ENCODE measurements at places on chromosomes 3 and 15.

GRCh38 chr15:100972975-100973350 is 53.8 kb downstream of the LRRK1 start:
- no peak for DNase-seq

- no peak for DNase-seq
Observed at GRCh38 chr3:57314204-57314603, 21.7 kb upstream of the ASB14 start.

GRCh38 chr3:187066228-187066995 is 72.9 kb downstream of the RPL39L start:
- DNase-seq, result peak; percentile 94

- DNase-seq, result no peak
Observed at GRCh38 chr15:67639591-67639990, 97.1 kb downstream of the MAP2K5 start.

- DNase-seq, result no peak
Observed at GRCh38 chr3:132289316-132289715, 27.9 kb upstream of the ACP3 start.
